Type B pancreatic cell (in vitro differentiated cells): ENCODE measurements at places on chromosomes 4 and X.

- DNase-seq = no peak
- no peaks in the 10 kb centered on the region for H3K36me3 ChIP-seq
- no peak overlapping the region for H3K4me3 ChIP-seq
- H3K27ac ChIP-seq = no peak overlapping the region
- H3K27me3 ChIP-seq = peaks cover 2% of the 10 kb centered on the region
These were observed 127.9 kb upstream of the NHS start for GRCh38 chrX:17247144-17247543.

GRCh38 chr4:48147621-48148020 is 13.6 kb upstream of the TXK start:
- H3K4me1 ChIP-seq = no peaks in the 10 kb centered on the region
- H3K27ac ChIP-seq = no peak overlapping the region
- H3K36me3 ChIP-seq = no peaks in the 10 kb centered on the region
- no peaks in the 10 kb centered on the region for H3K27me3 ChIP-seq

GRCh38 chrX:37867536-37868153 is 20.3 kb upstream of the DYNLT3 start:
- DNase-seq = no peak
- peaks cover 5% of the 10 kb centered on the region for H3K4me1 ChIP-seq
- H3K4me3 ChIP-seq = no peak overlapping the region

DNA sequence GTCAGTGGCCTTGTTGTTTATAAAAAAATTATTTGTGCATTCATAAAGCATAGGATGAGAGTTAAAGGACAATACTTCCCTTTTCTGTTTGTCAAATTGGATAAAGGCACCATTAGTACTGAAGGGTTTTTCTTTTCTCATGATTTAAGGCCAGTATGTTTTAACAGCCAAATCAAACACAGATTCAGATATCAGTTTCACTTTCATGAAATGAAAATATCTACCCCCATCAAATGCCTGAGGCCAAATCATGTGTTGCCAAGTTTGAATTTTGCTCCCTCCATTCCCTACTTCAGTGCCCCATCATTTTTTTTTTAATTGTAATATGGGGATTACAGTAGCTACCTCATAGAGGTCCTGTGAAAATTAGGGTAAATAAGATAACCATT is 745.9 kb downstream of the RPA4 start:
- no peak for DNase-seq
- no peak overlapping the region for H3K4me3 ChIP-seq
- no peaks in the 10 kb centered on the region for H3K27me3 ChIP-seq
- no peaks in the 10 kb centered on the region for H3K36me3 ChIP-seq
- H3K4me1 ChIP-seq = peaks cover 14% of the 10 kb centered on the region
